ENCODE measurements at places on chromosomes 5 and 9. TPM values are rescaled to one million over a fixed set of nuclear protein-coding genes. Genes with fewer than 3 reads are reported as not detected.

Gene HMCN2
- total RNA-seq: 9.1 TPM

- H3K27ac ChIP-seq: no peak overlapping the region
- H3K4me1 ChIP-seq: no peaks in the 10 kb centered on the region
- no peak overlapping the region for H3K4me3 ChIP-seq
- no peaks in the 10 kb centered on the region for H3K36me3 ChIP-seq
Measured at GRCh38 chr5:135508496-135509005, 27.2 kb downstream of the NEUROG1 start.

- H3K27me3 ChIP-seq: no peaks in the 10 kb centered on the region
- no peak for DNase-seq
- no peak overlapping the region for H3K4me3 ChIP-seq
- H3K4me1 ChIP-seq: no peaks in the 10 kb centered on the region
Measured at GRCh38 chr9:104286799-104287198, 192.7 kb downstream of the SMC2 start.

- no peaks in the 10 kb centered on the region for H3K36me3 ChIP-seq
- DNase-seq: no peak
- no peak overlapping the region for H3K4me3 ChIP-seq
- H3K27ac ChIP-seq: no peak overlapping the region
- H3K27me3 ChIP-seq: no peaks in the 10 kb centered on the region
Measured at GRCh38 chr9:3066591-3066990, 222.7 kb upstream of the PUM3 start.

GRCh38 chr5:148791334-148791667, 35.1 kb upstream of the ADRB2 start:
- H3K27me3 ChIP-seq: no peaks in the 10 kb centered on the region
- DNase-seq: no peak
- no peaks in the 10 kb centered on the region for H3K4me1 ChIP-seq
- no peak overlapping the region for H3K27ac ChIP-seq
- H3K36me3 ChIP-seq: no peaks in the 10 kb centered on the region

Gene MARCOL
- total RNA-seq: not detected

GRCh38 chr5:95948631-95949030, 13.0 kb downstream of the ELL2 start:
- H3K36me3 ChIP-seq: no peaks in the 10 kb centered on the region
- H3K4me1 ChIP-seq: peaks cover 38% of the 10 kb centered on the region
- no peak for DNase-seq
- no peak overlapping the region for H3K4me3 ChIP-seq
- no peak overlapping the region for H3K27ac ChIP-seq
- H3K27me3 ChIP-seq: no peaks in the 10 kb centered on the region

DNA sequence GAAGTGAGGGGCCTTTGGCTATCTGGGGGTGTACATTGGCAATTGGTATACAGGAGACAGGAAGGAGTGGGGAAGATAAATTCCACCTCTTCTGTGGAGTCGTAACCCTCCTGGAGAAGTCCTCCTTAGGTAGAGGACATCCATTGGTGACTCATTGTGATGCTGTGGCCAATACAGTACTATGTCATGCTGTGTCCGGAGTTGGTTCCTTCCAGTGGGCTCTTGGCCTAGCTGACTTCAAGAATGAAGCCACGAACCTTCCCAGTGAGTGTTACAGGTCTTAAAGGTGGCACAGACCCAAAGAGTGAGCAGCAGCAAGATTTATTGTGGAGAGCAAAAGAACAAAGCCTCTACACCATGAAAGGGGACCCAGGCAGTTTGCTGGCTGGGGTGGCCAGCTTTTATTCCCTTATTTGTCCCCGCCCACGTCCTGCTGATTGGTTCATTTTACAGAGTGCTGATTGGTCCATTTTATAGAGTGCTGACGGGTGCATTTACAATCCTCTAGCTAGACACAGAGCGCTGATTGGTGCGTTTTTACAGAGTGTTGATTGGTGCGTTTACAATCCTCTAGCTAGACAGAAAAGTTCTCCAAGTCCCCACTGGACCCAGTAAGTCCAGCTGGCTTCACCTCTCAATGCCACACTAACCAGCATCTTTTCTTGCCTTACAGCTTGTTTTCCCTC, 37.3 kb upstream of the FBP1 start:
- no peak overlapping the region for H3K27ac ChIP-seq
- H3K36me3 ChIP-seq: no peaks in the 10 kb centered on the region
- no peak for DNase-seq
- H3K27me3 ChIP-seq: no peaks in the 10 kb centered on the region

DNA sequence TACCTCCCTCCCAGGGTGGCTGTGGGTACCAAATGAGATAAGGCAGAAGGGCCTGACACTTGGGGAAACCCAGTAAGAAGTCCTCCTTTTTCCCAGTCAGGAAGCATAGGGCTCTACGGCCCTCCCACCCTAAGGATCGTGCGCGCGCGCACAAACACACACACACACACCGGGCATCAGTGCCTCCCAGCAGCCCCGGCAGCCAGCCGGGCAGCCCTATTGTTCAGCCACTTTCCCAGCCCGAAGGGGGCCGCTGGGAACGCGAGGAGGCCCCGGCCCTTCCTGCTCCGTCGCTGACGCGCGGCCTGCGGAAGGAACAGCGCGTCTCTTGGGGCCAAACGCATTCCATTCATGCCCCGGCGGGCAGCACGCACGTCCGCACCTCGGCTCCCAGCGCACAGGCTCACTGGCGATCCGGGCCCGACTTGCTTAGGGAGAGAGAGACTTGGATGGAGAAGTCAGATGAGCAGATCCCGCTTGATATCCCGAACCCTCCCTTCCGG, 22.6 kb downstream of the DUSP1 start:
- peak overlapping the region; percentile 90 for H3K27ac ChIP-seq
- H3K4me1 ChIP-seq: peaks cover 83% of the 10 kb centered on the region
- H3K36me3 ChIP-seq: no peaks in the 10 kb centered on the region
- no peak for DNase-seq
- no peak overlapping the region for H3K4me3 ChIP-seq

DNA sequence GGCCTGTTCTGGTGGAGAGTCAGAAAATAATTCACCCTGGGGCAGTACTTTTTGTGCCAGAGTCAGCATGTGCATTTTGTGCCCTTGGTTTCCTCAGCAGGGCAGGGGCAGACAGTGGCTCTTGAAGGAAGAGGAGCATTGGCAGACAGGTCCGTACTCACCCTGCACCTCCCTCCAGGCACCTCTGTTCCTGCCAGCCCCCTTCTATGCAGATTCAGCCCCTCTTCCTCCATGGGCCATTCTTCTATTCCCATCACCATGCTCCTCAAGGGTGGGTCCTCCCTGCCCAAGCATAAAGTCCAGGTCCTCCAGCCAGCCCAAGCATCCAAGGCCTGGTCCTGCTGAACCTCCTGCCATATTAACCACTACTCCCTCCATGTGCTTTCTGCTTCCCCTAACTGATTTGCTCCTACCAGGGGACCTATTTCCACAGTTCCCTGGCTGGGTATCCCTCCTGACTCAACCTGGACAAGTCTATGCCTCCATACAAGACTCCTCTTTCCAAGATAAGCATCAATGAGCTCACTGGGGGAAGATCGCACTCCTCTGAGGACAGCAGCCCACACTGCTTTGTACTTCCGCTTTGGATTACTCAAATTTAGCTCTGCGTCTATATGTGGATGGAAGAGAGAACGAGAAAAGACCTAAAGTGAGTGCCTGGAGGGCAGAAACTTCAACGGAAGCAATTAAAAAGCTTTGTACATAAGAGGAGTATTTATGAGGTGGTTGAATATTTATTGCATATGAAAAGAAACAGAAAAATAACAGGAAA, 9.3 kb upstream of the ACSL6 start:
- H3K4me3 ChIP-seq: no peak overlapping the region
- no peaks in the 10 kb centered on the region for H3K36me3 ChIP-seq
- no peaks in the 10 kb centered on the region for H3K4me1 ChIP-seq
- DNase-seq: peak; percentile 89
- no peak overlapping the region for H3K27ac ChIP-seq
- H3K27me3 ChIP-seq: peaks cover 15% of the 10 kb centered on the region

Gene GPR151
- not detected for total RNA-seq

Gene RLN1
- total RNA-seq: not detected

Gene BAAT
- not detected for total RNA-seq

Gene SLC1A1
- total RNA-seq: 2.0 TPM

DNA sequence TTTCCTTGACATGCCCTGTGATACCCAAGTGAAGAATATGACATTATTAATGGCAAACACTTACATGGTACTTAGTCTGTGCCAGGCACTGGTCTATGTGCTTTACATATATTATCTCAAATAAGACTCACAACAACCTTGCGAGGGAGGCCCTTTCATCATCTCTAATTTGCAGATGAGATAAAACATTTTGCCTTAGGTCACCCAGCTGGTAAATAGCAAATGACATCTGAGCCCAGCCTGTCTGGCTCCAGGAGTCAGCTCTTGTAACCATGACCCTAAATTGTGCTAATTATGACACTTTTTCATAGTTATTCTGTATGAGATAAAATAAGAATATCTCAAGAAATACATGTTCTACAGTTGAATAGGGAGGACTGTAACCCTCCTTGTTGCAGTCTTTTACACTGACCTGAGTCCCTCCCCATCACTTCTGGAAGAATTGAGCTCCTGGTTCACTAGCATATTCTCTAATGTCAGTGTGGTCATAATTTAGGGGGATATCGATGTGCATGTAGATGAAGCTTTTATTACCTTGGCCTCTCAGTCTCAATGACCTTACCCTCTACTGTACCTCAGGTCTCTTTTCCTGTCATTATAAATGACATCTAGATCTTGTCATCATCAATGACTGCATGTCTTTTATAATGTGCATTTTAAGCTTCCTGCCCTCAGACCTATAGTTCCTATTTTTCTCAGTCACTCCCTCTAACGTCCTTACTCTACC, 126.1 kb upstream of the HAPLN1 start:
- H3K36me3 ChIP-seq: no peaks in the 10 kb centered on the region
- H3K27me3 ChIP-seq: no peaks in the 10 kb centered on the region
- DNase-seq: no peak
- H3K4me3 ChIP-seq: no peak overlapping the region
- H3K4me1 ChIP-seq: no peaks in the 10 kb centered on the region

DNA sequence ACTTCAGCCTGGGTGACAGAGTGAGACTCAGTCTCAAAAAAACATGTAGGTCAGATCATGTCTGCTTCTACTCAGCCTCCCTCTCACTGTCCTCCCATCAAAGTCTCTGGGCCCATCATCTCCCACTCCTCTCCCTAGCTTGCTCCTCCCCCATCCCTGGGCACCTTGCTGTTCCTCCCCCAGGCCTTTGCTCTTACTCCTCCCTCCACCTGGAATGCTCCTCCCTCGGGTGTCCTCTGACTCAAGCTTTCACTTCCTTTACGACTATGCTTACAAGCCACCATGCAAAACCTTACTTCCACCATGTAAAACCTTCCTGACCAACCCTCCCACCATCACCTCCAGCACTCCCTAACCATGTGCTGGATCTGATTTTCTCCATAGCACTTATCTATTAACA, 51.5 kb downstream of the MTMR12 start:
- no peak for DNase-seq
- H3K27ac ChIP-seq: peak overlapping the region; percentile 37
- peaks cover 82% of the 10 kb centered on the region for H3K36me3 ChIP-seq
- peaks cover 14% of the 10 kb centered on the region for H3K4me1 ChIP-seq
- no peak overlapping the region for H3K4me3 ChIP-seq
- H3K27me3 ChIP-seq: no peaks in the 10 kb centered on the region
